ENCODE measurements at places on chromosomes 1 and 21. TPM values are rescaled to one million over a fixed set of nuclear protein-coding genes. Genes with fewer than 3 reads are reported as not detected.

E2F2 gene
- 0.16 TPM for total RNA-seq

MYOG gene
- not detected for total RNA-seq

WDR64 gene
- not detected for total RNA-seq

TMEM59 gene
- 337 TPM for total RNA-seq

NPHS2 gene
- total RNA-seq = not detected

SELE gene
- total RNA-seq = 0.44 TPM

CLDN17 gene
- total RNA-seq = not detected

PHLDA3 gene
- total RNA-seq = 21.1 TPM

RNF186 gene
- not detected for total RNA-seq

RGS18 gene
- 0.71 TPM for total RNA-seq

SPRR2G gene
- not detected for total RNA-seq

AMY1C gene
- total RNA-seq = not detected

FALEC gene
- total RNA-seq = 0.44 TPM

DNM3 gene
- total RNA-seq = 1.2 TPM

CBS gene
- total RNA-seq = 10.3 TPM

KLHL20 gene
- 16.2 TPM for total RNA-seq

CYP4A11 gene
- not detected for total RNA-seq

MSH4 gene
- total RNA-seq = 0.25 TPM

TNFRSF8 gene
- 0.82 TPM for total RNA-seq

PDC gene
- not detected for total RNA-seq

RAP1GAP gene
- 6.2 TPM for total RNA-seq

FAAH gene
- 2.8 TPM for total RNA-seq

LRRC71 gene
- 0.27 TPM for total RNA-seq

SPRR2F gene
- not detected for total RNA-seq

COL24A1 gene
- 0.74 TPM for total RNA-seq

EPHA8 gene
- not detected for total RNA-seq

CCDC27 gene
- total RNA-seq = 0.08 TPM

SH2D5 gene
- total RNA-seq = not detected

S100A2 gene
- total RNA-seq = 2.7 TPM

TAL1 gene
- 4.3 TPM for total RNA-seq

PTGER3 gene
- 2.6 TPM for total RNA-seq

CDC7 gene
- 0.60 TPM for total RNA-seq

STYXL2 gene
- 177 TPM for total RNA-seq

KLF17 gene
- not detected for total RNA-seq

RHCE gene
- total RNA-seq = 1.0 TPM

CYP2J2 gene
- total RNA-seq = 91.7 TPM

TMED5 gene
- 44.0 TPM for total RNA-seq

LAX1 gene
- total RNA-seq = not detected

G0S2 gene
- 307 TPM for total RNA-seq

Data from left ventricle myocardium inferior (tissue), 1 donor.